ENCODE measurements at places on chromosomes 13 and 19. TPM values are rescaled to one million over a fixed set of nuclear protein-coding genes. Genes with fewer than 3 reads are reported as not detected.

The CLDN10 gene
- 8.0 TPM for total RNA-seq

The TUBGCP3 gene
- 19.7 TPM for total RNA-seq

The NRTN gene
- 12.9 TPM for total RNA-seq

The CAPN12 gene
- total RNA-seq = 2.3 TPM

DNA sequence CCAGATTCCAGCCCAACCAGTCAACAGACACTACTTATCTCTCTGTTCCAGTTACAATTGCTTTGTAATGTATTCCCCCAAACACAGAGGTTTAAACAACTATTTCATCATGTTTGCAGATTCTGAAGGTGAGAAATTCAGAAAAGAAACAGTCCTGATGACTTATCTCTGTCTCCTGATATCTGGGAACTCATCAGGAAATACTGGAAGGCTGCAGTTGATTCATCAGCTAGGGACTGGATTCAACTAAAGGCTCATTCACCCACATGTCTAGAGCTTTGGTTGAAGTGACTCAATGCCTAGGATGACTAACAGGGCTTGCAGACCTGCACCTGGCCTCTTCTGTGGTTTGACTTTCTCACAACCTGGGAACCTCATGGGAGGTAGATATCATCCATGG is 56.6 kb upstream of the GPC6 start:
- DNase-seq = no peak

GRCh38 chr13:42039457-42039945 is 8.9 kb upstream of the DGKH start:
- DNase-seq = peak; percentile 46

DNA sequence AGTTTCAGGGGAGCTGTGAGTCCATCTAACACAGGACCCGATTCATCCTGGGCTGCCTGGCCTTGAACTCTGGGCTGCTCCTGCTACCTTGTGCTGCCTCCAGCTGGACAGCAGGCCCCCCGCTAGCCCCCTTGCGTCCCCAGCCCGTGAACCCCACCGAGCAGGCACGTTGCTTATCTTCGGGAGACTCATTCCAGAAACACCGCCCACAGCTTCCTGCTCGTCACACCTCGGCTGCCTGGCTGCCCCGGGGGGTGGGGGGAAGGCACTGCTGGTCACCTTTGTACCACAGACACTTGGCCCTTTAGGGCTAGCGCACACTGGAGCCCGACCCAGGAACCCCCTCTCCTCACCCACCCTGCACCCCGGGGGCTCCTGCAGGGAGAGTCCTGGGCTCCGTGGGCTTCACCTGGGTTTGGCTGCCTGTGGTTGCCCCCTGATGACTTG is 48.1 kb downstream of the CRTC1 start:
- no peak for DNase-seq

DNA sequence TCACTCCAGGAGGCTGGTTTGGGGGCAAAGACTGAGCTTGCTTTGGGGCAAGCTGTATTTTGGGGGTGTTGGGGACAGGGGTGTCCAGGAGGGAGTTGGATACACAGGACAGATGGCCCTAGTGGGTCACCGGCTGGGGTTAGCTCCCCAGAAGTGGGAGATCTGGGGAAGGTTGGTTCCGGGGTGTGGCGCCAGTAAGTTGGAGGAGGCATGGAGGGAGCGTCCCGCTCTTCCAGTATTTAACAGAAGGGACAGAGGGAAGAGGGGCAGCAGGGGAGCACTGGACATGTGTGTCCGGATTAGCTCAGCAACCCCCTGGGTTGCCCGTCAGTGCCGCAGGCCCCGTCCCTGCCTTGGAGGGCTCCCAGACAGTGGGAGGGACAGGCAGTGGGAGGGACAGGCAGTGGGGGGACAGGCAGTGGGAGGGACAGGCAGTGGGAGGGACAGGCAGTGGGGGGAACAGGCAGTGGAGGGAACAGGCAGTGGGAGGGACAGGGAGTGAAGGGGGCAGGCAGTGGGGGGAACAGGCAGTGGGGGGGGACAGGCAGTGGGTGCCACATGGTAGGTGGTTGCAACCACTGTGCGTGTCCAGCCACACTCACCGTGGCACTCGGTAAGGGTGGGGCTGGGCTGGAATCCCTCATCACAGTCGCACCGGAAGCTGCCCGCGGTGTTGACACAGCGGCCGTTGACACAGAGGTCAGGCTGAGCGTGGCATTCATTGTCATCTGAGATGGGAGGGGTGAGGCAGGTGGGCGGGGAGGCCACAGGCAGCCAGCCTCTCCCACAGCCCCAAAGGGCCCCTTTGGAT is 33.2 kb downstream of the CCL25 start:
- no peak for DNase-seq

Measured in prostate gland (tissue), 2 donors.